ENCODE measurements at places on chromosomes 4 and X.

GRCh38 chr4:65482410-65482809, 187.9 kb downstream of the EPHA5 start:
- no peak for DNase-seq

GRCh38 chr4:185754961-185755360, 57.0 kb downstream of the SORBS2 start:
- no peak for DNase-seq

DNA sequence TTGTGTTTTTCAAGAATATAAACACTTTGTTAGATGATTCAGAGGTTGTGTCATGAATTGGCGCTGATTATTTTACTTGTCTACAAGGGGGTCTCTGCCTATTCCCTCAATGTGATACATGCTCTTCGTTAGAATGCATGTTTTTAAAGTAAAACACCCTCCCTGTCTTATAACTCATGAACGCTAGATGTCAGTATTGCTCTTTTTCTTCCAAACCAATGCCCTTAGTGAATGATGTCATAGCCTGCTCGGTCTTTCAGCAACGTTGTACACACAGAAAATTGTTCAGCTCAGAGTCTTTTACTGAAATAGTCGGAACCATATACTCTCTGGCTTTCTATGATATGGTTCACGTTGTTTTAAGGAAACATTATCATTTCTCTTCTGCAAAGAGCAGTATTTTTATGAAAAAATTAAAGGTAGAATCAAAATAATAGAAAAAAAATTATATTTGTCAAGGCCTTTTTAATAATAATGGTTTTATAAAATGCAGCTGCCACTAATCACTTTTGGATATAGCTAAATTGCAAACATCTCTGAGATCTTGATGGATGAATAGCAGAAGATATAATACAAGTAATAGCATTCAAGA, 292.9 kb downstream of the TLL1 start:
- peak; percentile 76 for DNase-seq

DNA sequence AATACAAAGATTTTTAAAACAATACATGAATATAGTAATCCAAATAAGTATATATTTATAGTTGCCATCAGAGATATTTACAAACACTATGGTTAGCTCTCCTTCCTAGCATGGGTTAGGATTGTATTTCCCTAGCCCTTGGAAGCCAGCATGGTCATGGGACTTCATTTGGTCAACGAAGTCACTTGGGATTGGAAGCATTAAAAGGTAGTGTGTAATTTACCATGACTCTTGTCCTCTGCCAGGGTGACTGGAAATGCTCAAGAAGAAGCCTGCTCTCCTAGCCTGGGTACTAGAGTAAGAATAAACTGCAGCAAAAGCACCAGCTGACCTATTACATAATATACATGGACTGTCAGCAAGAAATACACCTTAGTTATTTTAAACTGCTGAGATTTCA, 102.9 kb downstream of the COL25A1 start:
- no peak for DNase-seq

- no peak for DNase-seq
Measured at GRCh38 chrX:131739823-131740222, 195.9 kb downstream of the OR13H1 start.

DNA sequence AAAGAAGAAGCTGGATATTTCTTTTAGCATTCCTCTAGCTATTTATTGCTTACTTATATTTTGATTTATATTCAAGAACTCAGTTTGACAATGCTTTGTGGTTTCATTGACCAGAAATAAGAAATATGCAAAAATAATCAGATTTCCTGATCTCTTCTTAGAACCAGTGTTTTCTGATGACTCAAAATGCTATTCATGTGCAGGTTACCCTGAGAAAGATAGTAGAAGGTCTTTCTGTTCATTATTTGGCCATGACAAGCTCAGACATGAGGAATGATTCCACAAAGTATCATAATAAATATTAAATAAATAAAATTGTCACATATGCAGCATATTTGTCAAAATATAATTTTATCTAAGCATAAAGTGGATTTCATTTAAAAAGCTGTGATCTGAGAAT, 24.1 kb downstream of the ADH7 start:
- DNase-seq = no peak

- peak; percentile 10 for DNase-seq
Measured at GRCh38 chr4:12041828-12042227, 613.1 kb upstream of the HS3ST1 start.

DNA sequence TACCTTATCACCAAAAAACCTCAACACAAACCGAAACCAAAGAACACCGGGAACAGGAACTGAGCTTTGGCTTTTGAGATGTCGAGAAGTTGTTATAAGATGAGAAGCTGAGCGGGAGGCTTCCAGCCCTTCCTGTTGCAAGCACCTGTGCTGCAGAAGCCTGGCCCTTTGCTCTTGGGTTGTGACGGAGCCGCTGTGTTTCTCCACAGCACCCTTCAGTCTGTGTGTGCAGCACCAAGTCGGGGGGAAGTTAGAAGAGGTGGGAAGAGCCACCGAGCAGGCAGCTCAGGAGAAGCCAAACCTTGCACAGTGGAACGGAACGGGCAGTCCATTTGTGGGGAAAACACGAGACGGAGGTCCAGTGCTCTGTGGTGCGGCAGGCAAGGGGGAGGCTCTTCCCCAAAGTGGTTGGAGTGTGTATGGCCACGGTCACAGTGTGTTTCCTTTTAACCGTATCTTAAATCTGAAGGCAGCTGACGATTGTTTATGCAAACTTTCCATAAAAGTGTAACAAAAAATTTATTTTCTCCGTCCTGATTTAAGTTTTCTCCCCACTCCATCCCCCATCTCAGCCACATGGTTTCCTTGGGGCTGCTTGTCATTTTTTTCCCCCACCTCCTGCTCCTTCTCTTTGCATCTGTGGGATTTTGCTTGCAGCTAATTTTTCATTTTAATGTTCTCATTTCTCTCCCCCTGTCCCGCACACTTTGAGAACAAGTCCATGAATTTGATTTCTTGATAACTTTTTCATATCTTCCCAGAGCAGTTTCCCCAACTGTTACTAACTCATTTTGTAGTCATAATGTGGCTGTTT, 123.7 kb downstream of the STOX2 start:
- DNase-seq = no peak

- DNase-seq = no peak
Measured at GRCh38 chr4:79232540-79232939, 93.3 kb downstream of the NAA11 start.

- DNase-seq = no peak
Measured at GRCh38 chr4:143390764-143391163, 54.1 kb downstream of the GAB1 start.

DNA sequence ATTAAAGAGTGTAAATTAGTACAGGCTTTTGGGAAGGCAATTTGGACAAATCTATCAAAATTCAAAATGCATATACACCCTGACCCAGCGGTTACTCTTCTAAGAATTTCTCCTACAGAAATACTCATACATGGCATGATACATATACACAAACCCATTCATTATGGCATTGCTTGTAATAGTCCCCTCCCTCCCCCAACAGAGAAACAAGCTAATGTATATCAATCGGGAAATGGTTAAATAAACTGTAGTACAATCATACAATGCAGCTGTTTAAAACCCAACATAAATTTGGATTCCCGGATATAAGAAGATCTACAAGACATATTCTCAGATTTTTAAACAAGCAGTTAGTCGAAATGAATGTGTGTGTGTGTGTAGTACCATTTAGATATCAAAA, 808 bp downstream of the HUWE1 start:
- no peak for DNase-seq

- no peak for DNase-seq
Measured at GRCh38 chr4:38117591-38117990, 157.4 kb downstream of the PTTG2 start.

- no peak for DNase-seq
Measured at GRCh38 chrX:36504625-36505024, 503.5 kb upstream of the FAM47C start.

DNA sequence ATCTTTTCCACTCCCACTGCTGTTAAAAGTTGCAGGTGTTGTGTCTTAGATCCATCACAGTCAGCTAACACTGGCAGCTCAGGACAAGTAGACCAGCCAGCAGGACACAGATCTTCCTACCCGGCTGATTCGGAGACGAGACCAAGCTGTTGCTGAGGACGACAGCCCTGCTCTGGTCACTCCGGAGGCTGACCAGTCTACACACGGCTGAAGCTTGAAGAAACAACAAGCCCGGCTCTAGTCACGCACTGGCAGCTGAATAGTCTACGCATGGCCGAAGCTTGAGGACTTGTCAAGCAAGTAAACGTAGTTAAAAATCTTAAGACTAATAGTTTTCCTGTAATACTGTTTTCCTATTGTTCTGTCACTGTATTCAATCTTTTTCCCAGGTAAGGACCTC, 1.8 kb downstream of the ACOX3 start:
- no peak for DNase-seq

- no peak for DNase-seq
Measured at GRCh38 chrX:97369947-97370346, 486.2 kb downstream of the RPA4 start.

GRCh38 chrX:103739421-103739820, 28.7 kb downstream of the TMEM31 start:
- no peak for DNase-seq

GRCh38 chr4:36549992-36550391, 268.6 kb downstream of the DTHD1 start:
- DNase-seq = no peak

- DNase-seq = no peak
Measured at GRCh38 chr4:184885602-184886001, 59.8 kb upstream of the ACSL1 start.

DNA sequence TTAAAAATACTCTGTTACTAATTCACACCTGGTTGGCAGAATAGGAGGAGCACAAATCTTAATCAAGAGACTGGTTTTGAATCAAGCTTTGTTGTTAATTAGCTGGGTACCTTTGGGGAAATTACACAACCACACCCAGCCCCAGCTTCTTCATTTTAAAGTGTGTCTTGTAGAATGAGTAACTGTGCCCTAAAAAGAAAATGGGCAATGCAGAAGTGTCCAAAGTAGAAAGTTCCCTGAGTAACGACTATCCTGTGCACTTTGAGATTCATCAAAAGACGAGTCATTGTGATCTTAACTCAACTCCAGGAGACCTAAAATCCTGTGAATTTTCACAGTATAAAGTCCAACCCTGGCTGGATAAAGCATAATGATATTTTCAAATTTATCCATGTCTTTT, 792.3 kb upstream of the HS3ST1 start:
- no peak for DNase-seq
